HT1080 (cell line): ENCODE measurements at places on chromosomes 5 and 9.
A peak's percentile ranks its signal among the peaks of the same experiment; 100 is the strongest.

GRCh38 chr9:92165484-92165883 is 50.3 kb upstream of the SPTLC1 start:
- no peak for DNase-seq

GRCh38 chr9:114099669-114100270 is 678 bp upstream of the KIF12 start:
- DNase-seq, result no peak

DNA sequence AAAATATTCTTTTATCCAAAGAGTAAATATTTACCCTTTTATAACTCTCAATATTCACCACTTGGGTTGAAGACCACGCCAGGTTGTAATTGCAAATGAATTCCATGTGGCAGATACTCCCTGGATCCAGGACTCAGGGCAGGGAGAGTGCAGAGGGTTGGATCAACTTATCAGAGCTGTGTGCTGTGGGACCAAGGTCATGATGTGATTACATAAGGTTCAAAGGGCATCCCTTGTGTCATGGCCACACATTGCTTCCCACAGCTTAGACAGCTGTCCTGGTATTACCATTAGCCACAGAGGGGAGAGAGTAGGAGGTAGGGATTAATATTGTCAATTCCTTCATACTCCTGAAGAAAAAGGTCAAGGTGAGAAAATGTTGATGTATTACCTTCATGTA is 133.9 kb downstream of the JAKMIP2 start:
- DNase-seq, result no peak

DNA sequence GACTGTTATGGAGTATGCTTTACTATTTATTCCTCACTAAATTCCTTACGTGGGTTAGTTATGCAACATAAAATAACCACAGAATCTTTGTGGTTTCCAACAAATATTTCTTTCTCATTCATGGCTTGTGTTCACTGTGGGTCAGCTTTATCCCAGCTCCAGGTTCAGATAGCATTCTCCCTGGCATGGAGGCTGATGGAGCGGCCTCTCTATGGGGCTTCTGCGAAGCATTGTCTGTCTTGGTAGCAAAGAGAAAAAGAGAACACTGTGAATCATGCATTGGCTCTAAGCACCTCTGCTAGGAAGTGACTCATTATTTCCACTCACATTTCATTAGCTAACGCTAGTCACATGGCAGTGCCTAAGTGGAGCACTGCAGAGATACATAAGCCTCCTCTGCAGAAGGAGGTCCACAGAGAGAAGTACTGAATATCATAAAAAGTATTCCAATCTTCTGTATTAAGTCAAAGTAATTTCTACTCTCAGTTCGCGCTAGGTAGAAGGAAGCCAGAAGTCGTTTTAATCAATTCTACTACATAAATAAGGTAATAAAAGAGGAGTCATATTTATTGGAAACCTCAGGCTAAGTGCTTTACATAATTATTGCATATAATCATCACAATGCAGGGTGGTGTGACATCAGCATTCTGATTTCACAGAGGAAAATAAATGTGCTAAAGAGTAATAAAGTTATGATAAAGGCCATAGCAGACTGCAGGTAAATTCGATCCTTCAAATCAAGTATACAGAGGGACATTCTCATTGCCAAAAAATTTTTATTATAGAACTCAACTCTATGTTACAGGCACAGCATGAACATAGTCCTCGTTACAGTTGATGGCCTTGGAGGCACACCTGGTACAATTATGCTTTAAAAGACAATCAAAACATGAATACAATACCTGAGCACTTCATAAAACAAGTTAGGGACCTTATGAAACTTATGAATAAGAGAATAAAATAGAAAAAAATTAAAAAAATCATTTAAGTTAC is 531.1 kb downstream of the CETN3 start:
- DNase-seq, result peak; percentile 77

DNA sequence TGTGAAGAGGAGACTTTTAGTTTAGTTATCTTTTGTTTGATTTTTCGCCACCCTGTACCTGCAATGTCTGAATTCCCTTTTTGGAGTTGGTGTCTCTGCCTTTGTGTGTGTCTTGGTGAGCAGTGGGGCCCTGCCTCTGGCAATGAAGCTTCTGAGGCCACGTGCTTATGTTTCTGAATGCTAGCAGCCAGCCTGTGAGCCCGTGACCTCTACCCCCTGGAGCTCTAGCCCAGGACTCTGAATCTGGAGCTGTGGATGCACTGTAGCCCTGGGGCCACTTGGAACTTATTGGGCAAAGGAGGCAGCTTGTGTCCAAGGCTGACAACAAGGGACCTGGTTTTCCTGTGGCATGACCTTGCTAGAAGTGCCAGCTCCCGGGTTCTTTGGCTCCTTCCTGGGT is 19.4 kb downstream of the ENTREP1 start:
- DNase-seq, result no peak

GRCh38 chr5:126857472-126858410 is 80.8 kb downstream of the LMNB1 start:
- no peak for DNase-seq

DNA sequence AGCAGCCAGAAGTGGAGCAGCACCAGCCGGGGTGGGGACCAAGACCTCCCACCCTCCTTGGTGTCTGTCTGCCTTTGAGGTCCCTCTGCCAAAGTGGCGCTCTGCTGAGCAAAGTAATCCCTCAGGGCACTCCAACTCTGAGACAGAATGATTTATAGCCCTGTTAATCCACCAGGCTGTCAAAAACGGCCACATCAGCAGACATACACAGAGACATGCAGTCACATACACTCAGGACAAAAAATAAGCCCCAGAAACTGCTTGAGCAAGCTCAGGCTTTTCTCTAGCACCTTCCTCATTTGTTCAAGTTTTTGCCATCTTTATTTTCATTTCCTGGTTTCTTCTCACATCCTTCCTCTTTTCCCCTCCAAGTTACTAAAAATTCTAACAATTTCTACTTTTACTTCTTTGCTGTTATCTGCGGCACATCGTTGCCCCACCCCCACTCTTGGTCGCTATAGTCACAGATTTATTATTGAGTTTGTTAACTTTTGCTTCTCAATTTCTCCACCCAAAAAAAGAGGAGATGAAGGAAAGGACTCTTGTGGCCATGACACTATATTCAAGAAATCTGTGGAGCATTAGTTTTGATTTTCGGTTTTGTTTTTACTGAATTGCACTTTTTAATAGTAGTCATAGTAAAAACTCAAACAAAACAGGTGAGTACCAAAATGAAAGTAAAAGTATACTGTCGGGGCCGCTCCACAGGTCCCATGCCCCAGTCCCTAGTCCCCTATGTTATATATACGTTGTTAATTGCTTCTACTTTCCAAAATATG is 17.4 kb upstream of the ADRB2 start:
- DNase-seq, result no peak

DNA sequence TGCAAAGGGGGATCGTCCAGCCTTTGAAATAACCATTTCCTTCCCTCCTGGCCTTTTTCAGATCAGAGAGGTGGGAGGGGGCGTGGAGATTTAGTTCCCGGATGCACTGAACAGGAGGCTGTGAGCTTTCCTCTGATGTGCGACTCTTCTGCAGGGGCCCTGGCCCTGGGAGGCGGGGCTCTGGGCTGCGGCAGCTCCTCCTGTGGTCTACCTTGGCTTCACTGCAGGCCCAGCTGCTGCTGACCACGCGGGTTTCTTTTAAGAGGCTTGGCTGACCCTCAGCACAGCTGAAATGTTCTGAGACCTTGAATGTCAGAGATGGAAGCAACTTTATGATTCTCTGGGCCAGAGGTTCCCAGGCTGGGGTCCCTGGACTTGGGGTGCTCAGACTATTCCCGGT is 27.0 kb upstream of the COL15A1 start:
- no peak for DNase-seq

- peak; percentile 70 for DNase-seq
Measured at GRCh38 chr9:98867429-98868168, 60.1 kb downstream of the GALNT12 start.

DNA sequence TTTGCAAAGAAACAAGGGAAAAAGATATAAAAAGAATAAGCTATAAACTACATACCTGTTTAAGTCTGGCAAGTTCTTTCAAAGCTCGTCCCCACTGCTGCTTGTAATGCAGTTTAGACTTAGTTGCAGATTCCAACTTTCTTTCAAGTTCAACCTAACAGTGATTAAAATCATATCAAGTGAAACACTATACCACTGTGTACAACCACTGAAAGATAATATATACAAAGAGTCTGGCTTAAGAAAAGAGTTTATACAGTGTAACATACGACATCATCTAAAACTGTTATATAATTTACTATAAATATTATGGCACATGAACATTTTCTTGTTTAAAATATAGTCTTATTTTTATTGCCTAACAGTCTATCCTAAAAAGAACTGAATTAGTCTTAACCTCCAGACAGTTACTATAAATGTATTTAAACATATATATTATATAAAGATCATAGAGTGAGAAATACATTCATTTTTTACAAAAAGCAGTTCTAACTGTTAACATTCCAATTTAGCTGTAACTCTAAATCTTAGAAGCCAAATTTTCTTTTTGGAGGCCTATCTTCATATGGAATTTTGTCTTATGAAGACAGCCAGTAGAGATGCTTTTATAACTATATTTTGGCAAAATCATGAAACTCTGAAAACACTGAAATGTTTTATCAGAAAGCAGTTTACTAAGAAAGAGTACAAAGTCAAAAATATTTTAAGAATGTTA is 58.6 kb downstream of the CEP120 start:
- DNase-seq, result no peak

DNA sequence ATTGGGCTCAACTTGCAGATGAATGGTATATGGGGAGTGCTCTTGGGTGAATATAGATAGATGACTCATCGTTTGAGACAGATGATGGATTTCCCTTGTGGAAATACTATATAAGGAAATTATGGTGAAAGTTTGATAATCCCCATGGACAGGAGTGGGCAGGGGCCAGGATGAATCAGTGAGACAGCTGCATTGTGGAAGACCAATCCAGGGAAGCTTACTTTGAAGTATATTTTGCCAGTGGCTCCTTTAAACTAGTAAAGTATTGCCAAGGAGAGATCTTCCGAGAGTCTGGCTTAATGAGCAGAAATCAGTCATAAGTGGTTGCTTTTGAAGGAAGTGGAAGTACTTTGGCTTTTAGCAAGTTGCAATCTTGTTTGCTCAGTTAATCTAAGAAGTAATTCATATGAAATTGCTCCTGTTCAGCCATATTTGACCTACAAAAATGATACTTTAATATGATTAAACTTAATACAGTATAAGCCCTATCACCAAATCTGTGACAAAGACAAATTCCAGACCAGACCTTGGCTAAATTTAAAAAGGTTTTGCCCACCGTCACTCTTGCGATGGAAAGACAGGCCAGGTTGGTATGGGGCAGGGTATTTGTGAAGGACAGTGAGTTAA is 9.3 kb upstream of the TNC start:
- DNase-seq, result peak; percentile 86

GRCh38 chr5:170599756-170600155 is 95.9 kb downstream of the KCNIP1 start:
- DNase-seq, result no peak
